Mesothelial cell of epicardium (in vitro differentiated cells): ENCODE measurements at places on chromosomes 7 and 10.
A peak's percentile ranks its signal among the peaks of the same experiment; 100 is the strongest.

GRCh38 chr10:61175316-61175715 lies 231.3 kb upstream of the RHOBTB1 start:
- DNase-seq = no peak

- DNase-seq = no peak
Measured at GRCh38 chr10:61992059-61992460, 90.6 kb downstream of the ARID5B start.

DNA sequence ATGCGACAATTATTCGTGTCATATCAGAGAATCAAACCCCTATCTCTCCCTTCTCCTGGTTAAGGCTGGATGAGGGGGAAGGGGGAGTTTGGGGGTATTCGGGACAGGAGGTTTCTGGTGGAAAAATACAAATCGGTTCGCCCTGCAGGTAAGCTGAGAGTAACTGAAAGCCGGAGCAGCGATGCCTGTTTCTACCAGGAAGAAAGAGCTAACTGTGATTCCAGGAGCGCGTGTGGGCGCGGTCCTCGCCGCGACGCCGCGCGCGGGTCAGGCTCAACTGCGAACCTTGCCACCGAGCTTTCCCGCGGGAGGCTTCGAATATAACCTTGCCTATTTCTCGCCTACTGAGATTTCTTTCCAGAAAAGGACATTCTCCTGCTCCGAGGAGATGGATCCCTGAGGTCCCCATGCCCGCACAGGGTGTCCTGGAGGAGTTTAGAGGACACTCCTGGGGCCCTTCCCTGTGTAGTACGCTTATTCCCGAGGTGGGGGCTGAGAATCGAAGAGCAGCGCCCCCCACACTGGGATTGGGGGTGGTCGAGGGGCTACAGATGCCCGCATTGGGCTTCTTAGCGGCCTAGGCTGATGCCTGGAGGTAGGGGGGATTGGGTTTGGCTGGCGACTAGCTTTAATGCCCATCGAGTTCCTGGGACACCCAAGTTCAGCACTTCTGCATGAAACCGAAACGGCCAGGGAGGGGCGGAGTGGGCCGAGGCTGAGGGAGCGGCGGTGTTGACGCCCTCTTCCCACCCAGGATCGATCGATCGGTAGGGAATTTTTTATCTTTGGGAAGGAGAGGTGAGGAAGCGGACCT lies 13.0 kb upstream of the DLX6 start:
- no peak for DNase-seq

DNA sequence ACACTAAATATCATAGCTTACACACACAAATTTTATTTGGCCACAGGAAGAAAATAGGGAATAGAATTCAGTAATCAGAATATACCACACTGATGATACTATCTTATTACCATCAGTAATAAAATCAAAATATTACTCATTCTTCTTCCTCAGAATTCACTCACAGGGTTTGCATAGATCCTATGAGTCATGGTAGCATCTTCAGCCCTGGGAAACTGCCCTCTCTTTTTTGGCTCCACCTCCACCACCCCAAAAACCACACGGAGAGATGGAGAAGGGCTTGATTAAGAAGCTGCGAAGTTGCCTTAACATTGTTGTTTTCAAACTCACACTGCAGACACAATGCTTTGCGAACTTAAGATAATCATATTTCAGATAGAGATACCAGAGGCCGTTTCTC lies 154.1 kb upstream of the AHR start:
- no peak for DNase-seq

- DNase-seq = no peak
Measured at GRCh38 chr7:42931447-42931833, 534 bp downstream of the PSMA2 start.

DNA sequence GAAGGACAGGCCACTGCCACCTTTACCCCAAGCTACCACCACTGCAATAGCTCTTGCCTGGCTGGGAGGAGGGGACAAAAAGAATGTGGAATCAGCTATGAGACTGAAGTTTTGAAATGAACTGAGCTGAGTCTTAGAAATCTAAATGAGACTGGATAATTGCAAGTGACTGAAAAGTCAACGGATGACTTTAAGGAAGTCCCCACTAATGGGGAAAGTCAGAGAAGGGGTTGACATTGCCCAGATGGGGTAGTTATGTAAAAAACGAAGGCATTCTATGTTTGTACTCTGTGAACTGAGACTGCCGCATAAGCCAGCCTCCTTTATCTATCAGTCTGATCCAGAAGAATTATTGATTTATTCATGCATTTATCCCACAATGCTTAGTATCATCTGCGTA lies 67.2 kb downstream of the RBM20 start:
- DNase-seq = no peak

DNA sequence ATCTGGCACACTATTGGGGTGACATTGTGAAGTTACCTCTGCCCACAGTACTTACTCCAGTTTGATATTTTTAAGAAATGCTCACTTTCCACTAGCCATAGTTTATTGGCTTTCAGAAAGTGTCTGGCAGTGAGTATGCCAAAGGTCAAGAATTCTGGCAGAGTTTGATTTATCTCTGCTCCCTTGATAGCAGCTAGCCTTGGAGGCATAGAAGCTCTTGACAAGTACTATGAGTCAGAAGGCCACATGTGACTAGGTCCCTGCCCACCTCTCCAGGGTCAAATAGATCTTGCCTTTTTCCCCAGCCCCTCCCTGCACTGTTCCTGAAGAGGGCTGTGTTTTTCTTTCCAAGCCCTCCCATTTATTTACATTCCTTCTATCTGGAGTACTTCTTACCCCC lies 202.2 kb downstream of the AUTS2 start:
- no peak for DNase-seq

DNA sequence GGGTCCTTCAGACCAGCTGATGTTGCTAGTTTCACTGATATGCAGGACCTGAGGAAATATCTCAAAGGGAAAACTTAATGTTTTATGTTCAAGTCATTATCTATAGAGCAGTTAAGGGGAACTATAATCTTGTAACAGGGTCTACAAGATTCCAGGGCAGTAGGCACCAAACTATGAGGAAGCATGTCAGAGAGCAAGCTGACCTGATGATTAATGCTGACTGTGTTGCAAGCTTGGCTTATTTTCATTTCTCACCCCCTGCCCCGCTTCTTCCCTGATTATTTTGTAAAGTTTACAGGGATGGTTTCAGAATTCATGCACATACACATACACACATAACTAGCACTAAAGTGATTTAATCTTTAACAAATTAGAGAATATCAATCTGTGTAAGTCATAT lies 84.3 kb upstream of the CACNA2D1 start:
- no peak for DNase-seq

GRCh38 chr10:132478341-132479023 lies 59.1 kb upstream of the INPP5A start:
- DNase-seq = no peak

DNA sequence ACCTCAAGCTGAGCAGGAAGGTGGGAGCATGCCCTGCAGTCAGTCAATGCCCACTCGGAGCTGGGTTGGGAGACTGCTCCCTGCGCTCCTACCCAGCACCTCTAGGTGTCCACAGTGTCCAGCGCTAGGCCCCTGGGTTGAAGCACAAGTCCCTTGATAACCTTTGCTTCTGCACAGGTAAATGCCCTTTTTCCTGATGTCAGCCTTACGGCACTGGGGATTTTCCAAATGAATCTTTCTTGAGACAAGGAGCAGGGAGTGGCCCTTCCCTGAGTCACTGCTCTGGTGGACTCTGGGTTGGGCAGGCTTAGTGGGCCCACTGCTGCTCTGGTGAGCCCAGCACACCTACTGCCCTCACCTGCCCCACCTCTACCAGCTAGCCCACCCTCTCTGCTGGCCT lies 61.9 kb upstream of the OPN4 start:
- DNase-seq = no peak

DNA sequence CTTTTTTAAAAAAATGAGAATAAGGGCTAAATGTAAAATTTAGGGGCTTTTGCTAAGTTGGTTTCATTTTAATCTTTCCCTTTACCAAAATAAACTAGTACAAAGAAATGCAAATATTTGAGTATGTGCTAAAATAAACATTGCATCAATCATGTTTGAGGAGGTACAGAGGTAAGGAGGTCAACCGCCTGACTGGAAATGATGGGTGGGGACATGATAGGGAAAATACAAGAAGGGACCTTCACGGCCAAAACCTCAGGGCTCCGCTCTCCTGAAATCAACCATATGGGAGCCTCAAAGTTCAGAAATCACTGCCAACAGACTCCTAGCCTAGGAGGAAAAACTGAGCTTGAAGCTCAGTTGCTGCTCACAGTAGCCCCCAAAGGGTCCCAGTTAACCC lies 207.6 kb downstream of the AHR start:
- no peak for DNase-seq

DNA sequence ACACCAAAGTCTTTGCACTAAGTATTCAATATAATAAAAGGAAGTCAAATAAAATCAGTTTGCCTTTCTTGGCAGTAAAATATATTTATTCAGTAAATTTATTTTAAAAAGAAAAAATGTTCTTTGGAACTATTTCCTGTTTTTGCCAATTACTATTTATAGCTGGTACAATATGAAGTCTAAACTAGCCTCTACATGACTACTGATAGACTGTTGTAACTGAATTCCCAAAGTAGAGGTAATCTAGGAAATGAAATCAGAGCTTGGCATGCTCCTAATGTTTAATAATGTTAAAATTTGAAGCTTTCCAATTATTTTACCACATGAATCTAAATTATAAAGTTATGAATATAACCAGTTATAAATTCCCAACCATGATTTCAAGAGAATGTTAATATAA lies 385.5 kb downstream of the SEMA3D start:
- no peak for DNase-seq

GRCh38 chr10:133124357-133125211 lies 35.4 kb upstream of the KNDC1 start:
- DNase-seq = peak; percentile 60
